ENCODE measurements at places on chromosomes 1 and 21.

DNA sequence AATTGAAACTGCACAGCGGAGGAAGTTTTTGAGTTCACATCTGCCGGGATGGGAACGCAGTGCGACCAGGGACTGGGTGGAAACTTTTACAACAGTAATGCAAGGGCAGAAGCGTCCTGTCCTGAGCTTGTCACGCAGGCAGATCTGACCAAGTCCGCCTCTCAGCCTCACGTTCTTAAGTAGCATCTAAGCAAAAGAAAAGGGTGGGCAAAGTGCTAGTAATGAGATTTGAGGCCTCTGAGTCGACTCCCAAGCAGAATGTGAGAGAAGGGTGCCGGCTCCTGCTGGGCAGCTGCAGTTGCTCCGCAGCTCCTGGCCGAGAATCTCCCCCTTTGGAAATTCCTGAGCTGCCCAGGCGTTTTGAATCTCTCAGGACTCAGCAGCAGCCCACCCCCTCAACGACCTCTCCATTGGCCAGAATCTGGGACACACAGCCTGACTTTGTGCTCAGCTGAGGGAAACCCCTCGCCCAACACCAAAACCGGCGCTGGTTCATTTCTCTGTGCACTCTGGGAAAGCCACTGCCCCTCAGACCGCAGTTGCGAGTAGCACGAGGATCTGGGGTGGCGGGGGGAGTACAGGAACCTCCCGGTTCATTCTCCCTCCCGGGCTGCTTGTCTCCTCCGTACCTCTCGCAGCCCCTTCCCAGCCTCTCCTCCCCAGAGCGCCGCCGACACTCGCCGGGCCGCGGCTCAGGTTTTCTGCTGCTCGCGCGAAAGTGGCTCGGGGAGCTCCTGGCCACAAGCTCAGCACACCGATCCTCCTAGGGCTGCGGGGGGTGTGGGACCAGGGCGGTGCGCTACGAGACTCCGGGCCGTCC lies 913 bp upstream of the S1PR1 start:
- DNase-seq = peak; percentile 30

- no peak for DNase-seq
Measured at GRCh38 chr1:32818804-32819541, 1.5 kb downstream of the S100PBP start.

DNA sequence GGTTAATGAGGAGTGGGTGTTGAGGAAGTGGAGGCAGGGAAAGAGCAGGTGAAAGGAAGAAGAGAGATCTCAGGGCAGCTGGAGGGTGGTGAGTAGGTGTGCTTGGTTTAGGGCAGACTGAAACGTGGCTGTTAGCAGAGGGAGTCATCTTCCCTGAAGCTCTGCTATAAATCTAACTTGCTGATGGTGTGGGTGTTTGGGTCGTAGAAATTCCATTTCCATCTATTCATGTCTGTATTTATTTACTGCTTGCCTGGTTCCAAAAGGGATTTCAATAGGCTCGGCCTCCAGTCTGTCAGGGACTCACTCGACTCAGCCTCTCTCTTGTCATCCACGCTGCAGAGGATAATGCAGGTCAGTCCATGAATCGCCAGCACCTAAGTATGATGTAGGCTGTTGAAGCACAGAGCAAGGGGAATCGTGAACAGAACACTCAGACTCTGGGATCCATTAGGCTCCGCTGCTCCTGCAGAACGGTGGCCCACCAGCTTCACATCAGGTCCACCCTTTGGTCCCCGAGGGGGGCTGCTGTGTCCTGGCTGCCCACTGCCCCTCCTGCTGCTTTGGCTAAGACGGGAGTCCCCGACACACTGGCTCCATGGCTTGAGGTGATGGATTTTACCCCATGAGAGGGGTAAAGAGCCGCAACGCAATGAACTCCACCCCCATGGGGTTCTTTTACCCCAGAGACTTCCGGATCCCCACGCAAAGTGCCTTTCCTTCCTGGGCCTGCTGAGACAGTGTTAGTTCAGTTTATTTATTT lies 156.2 kb downstream of the RHOU start:
- DNase-seq = no peak

- no peak for DNase-seq
Measured at GRCh38 chr1:107413546-107413945, 272.7 kb downstream of the NTNG1 start.

- DNase-seq = no peak
Measured at GRCh38 chr1:81834921-81835698, 34.4 kb downstream of the ADGRL2 start.

DNA sequence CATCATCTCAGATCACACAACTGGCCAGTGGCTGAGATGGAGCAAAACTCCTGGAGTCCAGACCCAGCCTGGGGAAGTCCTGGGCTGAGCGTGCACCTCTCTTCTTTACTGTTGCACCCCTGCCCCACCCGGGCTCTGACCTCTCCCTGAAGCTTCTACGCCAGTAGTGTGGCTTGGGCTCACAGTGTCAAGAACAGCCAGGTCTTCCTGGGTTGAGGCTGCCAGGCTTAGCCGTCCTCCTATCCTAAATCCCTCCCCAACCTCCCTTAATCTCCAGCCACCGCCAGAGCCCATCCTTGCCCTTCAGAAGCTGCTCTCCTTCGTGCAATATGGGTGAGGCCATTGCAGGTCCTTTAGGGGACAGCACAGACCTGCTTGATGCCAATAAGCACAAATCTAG lies 399.2 kb upstream of the VAMP3 start:
- DNase-seq = no peak

GRCh38 chr1:22760455-22760854 lies 49.8 kb downstream of the EPHB2 start:
- no peak for DNase-seq

GRCh38 chr1:169155675-169156074 lies 49.2 kb downstream of the ATP1B1 start:
- no peak for DNase-seq

- DNase-seq = no peak
Measured at GRCh38 chr1:184017306-184017705, 20.2 kb downstream of the COLGALT2 start.

GRCh38 chr1:27412502-27412901 lies 20.1 kb downstream of the GPR3 start:
- no peak for DNase-seq

GRCh38 chr1:25794325-25794724 lies 5.7 kb upstream of the SELENON start:
- DNase-seq = no peak

DNA sequence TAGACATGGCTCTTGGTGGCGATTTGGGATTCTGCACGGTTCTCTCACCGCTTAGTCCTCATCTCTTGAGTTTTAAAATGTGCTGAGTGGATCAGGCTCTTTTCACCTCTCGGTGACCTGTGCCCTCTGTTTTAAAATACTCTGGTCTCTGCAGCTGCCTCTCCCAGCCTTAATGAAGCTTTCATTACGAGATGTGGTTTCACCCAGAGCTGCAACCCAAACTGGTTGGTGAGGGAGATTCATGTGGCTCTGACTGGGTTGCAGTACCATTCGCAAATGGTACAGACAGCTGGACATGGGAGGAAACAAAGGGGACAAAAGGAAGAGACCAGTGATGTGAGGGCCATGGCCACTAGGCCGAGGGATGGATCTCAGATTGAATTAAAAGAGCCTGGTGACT lies 258.9 kb downstream of the ASTN1 start:
- DNase-seq = no peak

GRCh38 chr1:177082855-177083693 lies 81.4 kb downstream of the ASTN1 start:
- no peak for DNase-seq

GRCh38 chr1:160971618-160972056 lies 17.0 kb upstream of the ITLN2 start:
- DNase-seq = no peak

DNA sequence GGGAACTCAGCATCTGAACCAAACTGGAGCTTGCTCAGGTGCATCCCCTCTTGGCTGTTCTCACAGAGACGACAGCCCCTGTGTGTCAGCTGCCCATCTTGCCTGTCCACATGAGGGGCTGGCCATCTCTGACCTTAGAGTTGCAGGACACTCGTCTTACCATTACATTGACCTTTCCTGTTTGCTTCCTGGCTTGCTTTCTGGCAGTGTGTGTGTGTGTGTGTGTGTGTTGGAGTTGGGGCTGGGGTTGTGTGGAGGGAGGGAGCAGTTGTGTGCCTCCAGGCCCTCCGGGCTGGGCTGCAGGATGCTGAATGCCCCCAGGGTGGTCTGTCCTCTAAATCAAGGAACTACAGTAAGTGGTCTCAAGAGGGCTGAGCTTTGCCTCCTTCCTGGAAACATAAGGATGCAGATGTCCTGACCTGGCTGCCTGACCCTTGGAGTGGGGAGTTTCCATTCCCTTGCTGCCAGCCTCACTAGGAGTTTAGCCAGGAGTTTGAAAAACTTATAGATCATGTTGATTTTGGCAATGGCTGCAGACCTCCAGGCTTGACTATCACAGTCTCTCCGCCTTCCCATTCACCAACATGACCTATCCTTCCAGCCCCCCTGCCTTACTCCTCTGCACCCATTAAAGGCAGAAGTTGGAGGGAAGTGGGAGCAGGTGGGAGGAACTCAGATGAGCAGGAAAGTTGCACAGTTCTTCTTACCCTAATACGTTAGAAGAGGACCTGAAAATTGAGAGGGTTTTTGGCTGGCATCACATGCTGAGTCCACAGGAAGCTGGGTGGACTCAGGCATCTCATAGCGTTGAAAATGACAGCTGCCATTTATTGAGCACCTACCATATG lies 19.0 kb downstream of the RASSF5 start:
- DNase-seq = no peak

DNA sequence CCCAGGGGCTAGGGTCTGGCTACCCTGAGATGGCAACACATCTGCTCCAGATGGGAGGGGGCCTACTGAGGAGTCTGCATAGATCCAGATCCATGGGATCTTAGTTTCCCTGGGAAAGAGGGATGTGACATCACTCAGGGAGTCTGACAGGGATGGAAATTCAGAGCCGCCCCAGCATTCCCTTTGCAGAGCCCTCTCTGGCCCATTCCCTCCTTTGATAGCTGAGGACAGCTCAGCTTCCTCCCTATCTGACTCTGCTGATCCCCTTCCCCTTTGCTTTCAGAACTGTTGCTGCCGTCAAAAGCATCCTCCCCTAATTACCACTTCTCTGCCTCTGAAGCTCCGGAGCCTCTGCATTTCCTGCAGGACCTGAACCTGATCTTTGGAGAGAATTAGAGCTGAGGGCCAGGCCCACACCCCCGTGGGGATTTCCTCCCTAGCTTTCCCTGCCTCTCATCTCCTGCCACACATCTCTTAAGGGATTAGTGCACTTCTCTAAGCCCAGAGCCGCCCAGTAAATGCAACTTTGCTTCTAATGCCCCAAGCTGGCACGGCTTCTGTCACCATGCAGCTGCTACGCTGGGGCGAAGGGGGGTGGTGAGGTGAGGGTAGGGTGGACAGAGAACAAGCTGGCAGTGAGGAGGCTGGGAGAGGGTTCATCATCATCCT lies 9.5 kb upstream of the ASCL5 start:
- no peak for DNase-seq

Data from stimulated activated CD8-positive, alpha-beta memory T cell treated with anti-CD3 and anti-CD28 coated beads, Interleukin-4, amount 100 ng/mL, for 4 hours (primary cell).